A549 treated with CpdA at 1 μM for 4 hours (cell line): ENCODE measurements at places on chromosomes 1 and 21. TPM values are rescaled to one million over a fixed set of nuclear protein-coding genes. Genes with fewer than 3 reads are reported as not detected.

NTRK1 gene
- 0.08 to 0.16 TPM (median 0.10 TPM) in 4 of 5 replicates, not detected in the other for total RNA-seq

AMPD1 gene
- not detected in 5 replicates for total RNA-seq

ANGPTL3 gene
- not detected in 5 replicates for total RNA-seq

CEP104 gene
- total RNA-seq = 12.3 to 19.2 TPM (median 18.5 TPM) in 5 replicates
